ENCODE measurements at places on chromosomes 16 and 17.

DNA sequence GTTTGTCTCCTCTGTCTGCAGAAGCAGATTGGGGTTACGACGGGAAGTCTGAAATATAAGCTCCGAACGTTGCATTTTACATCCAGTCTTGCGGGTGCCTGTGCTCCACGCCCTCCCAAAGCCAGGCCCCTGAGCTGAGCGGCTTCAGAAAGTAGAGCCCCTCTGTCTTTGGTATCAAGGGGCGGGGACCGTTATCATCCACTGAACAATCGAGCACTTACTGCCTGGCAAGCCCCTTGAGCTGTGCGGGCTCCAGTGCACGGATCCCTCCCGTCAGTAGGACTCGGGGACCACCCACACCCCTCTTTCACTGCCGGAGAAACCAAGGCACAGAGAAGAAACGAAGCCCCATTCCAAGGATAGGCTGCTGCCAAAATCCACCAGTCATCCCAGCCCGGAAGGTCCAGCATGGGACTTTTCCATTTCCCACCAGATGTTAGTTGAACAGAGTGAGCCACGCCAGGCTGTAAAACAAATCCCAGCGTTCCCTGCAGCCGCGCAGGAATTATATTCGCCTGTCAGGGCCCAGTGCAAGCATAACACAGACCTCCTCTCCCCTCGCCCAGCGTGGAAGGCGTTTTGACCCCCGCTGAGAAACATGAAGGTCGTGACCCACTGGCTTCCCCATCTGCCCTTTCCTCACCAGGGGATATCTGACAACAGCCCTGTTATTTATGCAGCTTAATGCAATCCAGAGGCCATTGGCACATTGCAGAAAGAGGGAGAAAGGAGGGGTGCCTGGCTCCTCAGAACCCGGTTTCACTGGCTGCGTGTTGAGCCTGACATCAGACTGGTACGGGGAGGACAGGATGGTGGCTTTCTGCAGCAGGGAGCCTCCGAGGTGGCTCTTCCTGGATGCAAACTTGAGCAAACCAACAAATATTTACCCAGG is 212.2 kb upstream of the FOXF1 start:
- no peak for DNase-seq

- DNase-seq, result no peak
Measured at GRCh38 chr16:46649588-46650253, 28.5 kb upstream of the SHCBP1 start.

- no peak for DNase-seq
Measured at GRCh38 chr16:85481206-85481605, 131.9 kb upstream of the GSE1 start.

GRCh38 chr17:64634218-64634617 is 27.9 kb downstream of the SMURF2 start:
- no peak for DNase-seq

- DNase-seq, result no peak
Measured at GRCh38 chr17:40953881-40954280, 12.9 kb downstream of the KRT39 start.

Measured in RCC 7860 (cell line).